Stimulated activated naive CD4-positive, alpha-beta T cell (primary cell): ENCODE measurements at places on chromosomes 12 and 14.

DNA sequence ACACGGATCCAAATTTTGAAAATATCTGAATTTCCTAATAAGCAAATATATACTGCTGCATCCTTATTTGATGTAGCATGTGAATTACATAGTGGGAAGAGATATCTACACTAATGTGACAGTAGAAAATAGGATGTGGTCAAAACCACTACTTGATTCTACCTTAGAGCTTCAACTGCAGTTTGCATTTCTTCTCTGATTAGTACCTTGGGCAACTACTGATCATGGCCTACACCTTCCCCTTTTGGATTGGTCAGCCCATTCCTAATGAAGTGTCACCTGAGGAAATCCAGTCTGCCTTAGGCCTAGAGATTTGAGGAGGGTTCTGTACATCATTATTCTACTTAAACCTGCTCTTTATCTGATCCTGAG, 10.7 kb downstream of the LLPH start:
- DNase-seq = no peak

DNA sequence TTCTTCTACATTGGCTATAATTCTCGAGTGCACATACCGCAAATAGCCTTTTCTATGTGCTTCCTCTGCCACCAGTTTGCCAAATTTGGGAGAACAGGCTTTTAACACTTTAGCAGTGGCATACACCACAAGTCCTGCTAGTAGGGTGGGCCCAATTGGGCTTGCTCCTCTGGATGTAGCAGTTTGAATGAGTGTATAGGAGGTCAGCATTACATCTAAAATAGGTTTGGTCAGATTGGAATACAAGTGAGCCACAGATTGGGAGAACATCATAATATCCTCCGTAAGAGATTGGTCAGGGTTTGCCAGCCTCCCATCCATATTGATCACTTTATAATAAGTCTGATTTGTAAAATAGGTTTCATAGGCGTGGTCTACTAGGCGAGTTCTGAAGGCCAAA, 902 bp downstream of the ABCD2 start:
- DNase-seq = no peak

DNA sequence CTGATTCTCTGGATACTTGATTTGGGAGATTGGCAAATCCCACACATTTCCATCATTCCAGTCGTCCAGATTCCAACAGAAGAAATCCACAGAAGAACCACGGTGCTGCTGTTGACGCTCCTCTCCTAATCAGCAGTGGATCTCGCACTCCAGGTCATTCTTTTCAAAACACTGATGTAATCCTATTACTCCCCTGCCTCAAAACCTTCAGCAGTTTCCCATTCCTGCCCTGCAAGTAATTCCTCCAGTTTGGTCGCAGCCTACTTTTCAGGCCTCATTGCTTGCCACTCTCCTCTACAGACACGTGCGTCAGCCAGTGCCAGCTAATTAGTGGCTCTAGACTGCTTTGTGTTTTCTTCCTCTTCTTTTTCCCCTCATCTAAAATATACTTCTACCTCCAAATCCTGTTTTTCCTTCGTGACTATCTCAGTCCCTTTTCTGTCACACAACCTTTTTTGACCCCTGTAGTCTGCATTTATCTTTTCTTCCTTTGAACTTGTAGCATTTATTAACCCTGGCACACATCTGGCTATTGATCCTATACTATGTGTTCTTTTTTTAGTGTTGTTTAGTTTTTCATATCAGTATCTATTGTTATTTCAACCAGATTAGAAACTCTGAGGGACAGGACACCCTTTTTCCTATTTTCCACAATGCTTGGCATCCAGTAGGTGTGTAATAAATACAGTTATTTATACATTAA, 36.8 kb downstream of the PRORP start:
- DNase-seq = no peak

DNA sequence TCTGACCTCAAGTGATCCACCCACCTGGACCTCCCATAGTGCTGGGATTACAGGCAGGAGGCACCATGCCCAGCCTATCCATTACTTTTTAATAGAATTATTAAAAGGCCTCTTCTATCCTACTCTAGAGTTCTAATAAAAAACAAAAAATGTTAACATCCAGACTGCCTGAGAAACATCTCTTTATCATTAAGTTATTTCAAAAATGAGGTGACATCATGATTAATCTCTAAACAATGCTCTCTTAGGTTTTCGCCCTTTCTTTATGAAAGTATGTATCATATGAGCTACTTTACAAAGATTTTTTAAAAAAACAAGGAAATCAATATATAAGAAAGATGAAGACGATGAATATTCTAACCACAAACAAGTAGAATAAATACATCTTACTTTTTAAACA, 52.6 kb downstream of the FGD6 start:
- no peak for DNase-seq

- no peak for DNase-seq
Measured at GRCh38 chr14:100533656-100534485, 53.3 kb downstream of the BEGAIN start.

DNA sequence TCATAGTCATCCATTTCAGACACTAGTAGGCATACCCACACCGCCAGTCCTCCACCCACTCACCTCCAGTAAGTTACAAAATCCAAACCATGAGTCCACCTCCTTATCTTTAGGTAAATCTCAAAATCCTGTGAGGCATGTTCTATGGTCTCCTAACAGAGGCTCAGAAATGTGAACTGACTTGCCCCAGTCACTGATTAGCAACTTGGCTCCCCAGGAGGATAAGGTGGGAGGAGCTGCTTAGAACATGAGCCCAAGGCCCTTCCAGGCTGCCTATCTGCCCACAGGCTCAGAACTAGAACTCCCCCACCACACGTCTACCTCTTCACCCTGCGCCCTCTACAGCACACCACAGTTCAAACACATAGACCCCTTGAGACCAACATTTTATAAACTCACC, 19.9 kb downstream of the SETD3 start:
- no peak for DNase-seq

GRCh38 chr12:132543298-132544079, 53.5 kb downstream of the FBRSL1 start:
- no peak for DNase-seq

DNA sequence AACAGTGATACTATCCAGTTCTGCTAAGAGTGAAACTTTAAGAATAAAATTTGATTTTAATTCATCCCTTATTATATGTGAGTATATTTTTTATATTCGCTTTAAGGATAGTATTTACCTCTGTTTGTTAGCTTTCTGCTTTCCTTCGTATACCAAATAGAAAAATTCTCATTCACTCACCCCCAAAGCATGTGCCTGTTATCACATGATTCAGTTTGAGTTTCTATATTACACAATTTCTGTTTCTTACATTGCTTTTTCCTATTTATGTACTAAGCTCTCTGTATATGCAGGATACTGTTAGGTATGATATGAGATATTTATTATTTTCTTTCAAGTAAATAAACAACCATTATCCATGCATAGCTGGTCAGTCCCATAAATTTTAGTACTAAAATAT, 275.2 kb downstream of the FBXL14 start:
- no peak for DNase-seq

DNA sequence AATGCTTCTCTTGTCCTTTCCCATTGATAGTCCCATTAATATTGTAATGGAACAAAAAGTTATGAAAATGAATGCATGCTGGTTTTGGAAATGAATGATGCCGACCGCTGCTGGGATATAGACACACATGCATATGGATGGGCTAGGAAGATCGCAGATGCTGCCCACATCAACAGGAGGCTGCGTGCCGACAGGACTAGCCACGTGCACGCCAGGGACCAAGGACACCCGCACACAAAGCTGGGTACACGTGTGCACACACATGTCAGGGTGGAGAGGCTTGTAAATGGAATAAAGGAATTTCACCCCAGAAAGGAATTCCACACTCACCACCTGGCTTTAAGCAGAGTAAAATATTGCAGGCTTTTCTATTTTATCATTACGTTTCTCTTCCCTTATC, 153.8 kb upstream of the VASH1 start:
- no peak for DNase-seq

DNA sequence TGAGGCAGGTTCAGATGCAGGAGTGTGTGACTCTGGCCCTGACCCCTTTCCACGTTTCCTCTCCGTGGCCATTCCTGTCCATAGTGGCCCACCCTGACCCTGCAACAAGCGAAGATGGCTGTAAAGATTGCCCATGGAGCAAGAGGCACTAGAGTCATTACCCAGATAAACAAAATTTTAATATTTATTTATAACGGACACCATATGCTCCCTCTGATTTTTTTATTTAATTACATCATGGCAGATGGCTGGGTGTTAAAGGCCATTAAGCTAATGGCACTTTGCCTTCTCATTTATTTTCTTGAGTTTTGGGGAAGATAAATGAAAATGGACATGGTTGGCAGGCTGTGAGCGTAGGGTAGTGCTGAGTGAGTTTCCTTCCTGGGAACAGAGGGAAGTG, 58.7 kb downstream of the WSCD2 start:
- no peak for DNase-seq

DNA sequence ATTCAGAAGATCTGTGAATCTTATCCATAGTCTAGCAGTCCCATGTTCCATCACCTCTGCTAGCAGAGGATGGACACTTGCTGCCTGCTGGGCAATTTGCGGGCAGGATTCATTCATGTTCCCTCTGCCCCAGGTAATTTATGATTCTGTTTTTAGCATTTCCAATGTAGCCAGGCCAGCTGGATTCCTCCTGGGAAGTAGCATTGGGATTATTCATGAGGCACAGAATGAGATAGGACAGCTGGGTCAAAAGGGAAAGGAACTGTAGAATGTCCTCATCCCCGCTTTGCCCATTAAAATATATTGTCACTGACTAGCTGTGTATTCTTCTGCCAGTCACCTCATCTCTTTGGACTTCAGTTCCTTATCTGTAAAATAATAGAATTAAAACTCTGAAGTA, 68.7 kb downstream of the SLC35F4 start:
- DNase-seq = no peak

DNA sequence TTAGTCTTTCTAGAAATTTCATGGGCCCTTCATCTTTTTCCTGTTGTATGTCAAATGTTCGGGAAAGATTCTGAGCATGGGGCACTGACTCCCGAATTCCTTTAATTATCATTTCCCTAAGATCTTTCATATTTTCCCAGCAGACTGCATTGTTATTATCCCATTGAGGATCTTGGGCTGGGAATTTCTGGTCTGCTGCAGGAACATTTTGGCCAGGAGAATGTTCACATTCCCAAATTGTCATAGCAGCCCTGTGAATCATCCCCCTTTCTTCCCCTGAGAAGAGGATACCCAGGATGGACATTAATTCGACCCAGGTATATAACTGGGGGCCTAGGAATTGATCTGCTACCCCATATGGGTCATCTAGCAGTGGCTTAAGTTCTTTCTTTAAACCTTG, 112.5 kb downstream of the RIN3 start:
- DNase-seq = no peak

DNA sequence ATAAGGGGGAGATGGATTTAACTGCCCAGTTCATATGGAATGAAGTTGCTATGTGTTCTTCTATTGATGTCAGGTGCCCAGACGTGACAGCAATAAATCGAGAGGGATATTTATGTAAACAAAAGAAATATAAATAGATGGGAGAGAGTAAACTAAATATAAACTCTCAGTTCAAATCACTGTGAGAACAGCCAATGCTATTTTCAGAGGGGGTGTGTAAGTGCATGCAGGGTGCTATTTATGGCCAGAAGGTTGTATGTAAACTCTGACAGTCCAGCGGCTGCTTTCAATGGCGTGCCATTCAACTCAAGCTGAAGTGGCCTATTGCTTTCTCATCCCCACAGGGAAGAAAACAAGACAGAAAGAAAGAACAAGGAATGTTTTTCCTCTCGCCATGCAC, 127.2 kb downstream of the KCNA5 start:
- DNase-seq = no peak

DNA sequence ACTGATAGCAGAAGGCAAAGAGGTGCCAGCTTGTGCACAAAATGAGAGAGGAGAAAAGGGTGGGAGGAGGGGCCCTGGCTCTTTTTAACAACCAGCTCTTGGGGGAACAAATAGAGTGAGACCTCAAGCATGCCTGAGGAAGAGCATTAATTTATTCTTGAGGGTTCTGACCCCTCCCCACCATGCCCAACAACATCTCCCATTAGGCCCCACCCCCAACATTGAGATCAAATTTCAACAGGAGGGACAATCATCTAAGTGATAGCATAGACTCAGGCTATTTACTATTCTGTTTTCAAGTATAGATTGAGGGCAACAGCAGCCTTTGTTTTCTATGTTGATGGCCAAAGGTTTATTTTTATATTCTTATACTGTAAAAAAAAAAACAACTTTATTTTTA, 59.7 kb downstream of the FUT8 start:
- no peak for DNase-seq

DNA sequence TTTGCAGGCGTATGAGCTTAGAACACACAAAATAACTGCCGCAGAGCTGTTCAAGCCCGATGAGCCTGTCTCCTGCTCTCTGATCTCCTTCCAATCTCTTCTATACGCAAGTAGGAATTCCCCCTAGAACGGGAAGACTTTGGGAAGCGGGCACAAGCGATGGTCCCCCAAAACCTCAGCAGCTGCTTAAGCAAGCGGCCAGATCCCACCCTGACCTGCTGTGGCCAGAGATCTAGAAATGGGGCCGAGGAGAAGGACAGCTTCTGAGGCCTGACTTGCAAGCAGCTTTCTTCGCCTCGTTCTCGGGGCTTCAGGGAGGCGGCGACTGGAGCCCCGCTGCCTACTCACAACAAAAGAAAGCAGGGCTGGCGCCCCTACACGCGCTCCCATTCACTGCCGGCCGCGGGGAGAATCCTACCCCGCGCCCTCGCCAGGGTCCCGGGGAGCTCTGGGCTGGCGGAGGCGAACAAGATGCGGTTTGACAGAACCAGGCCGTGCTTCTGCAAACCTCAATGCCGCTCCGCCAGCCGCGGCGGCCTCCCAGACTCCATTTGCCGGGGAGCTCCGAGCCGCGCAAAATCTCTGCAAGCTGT, 922 bp downstream of the TBX5 start:
- no peak for DNase-seq

GRCh38 chr12:67827820-67828383, 161.3 kb upstream of the IFNG-AS1 start:
- no peak for DNase-seq

GRCh38 chr12:111840807-111841206, 1.2 kb upstream of the MAPKAPK5 start:
- no peak for DNase-seq

DNA sequence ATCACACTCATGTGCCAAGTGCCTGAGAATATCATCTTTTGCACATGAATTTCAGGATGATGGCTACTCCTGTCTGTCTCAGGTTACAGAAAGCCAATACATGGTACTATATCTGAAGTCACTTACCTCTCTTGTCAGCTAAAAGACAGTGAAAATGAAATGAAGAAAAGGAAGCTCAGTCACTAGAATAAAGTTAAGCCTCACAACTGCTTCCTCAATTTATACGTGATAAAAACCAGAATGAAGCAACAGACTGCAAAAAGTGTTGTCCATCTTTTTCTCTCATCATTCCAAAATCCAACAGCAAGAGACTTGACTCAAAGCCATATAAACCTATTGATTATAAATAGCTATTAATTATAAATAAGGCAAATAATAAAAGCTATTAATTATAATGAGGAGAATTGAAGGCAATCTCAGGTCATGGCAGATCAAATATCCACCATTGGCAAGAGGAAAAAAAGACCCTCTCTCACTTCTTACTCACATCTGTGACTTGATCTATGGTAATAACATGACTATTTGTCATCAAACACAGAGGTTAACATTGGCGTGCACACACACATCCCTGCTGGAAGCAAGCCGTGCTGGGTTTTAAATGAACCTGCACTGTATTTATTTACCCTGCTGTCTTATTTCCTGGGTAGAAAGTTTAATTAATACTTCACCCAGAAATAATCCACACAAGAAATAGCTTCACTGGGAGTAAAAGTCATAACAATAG, 10.0 kb downstream of the NIN start:
- DNase-seq = no peak

- no peak for DNase-seq
Measured at GRCh38 chr12:101759396-101760047, 20.3 kb upstream of the SYCP3 start.
